Left renal pelvis (tissue), 4 donors: ENCODE measurements at places on chromosomes 11 and 22.

DNA sequence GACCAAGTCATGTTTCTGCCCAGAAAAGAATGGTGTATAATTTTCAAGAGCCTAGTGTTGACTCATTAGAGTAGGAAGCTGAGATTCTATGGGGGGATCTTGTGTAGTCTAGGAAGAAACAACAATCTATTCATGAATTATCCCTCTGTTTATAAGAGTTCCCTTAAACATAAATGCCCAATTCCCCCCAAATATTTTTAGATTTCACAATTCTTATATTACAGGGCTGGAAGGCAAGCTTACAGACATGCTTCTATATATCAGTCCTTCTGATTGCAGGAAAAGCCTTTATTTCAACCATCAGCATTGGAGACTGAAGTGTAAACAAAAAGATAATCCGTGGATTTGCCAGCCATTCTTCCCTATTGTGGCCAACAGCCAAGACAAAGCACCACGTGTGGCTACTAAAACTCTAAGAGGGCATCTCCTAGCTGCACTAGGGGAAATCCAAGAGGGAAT lies 71.4 kb downstream of the NAT10 start:
- no peak for DNase-seq

- DNase-seq = no peak
Observed at GRCh38 chr11:117824571-117825537, at the start of gene FXYD2. Gene FXYD2, minus strand, starts transcription at chr11:117824744. Its CDS starts 66 bp downstream, at chr11:117824678.

DNA sequence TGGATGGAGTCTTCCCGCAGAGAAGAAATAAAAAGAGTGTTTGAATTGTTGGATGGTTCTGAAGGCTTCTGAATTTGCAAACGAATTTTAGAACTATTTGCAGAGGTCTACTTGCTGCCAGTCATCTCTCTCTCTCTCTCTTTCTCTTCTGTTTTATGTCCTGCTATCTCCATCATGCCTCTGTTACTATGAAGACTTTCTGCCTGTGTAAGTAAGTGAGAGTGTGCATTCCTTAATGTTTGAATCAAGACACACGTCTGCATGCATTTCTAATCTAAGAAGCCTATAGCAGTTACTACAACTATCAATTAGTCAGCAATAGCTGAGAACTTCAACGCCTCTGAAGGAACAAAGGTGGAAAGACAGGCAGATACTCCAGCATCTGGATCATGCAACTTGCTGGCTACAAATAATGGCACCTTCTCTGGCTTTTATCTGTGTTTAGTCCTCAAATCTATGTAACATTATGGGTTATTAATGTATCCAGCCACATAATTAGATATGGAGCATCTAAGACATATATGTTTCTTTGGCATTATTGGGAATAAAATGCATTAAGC lies 191.5 kb upstream of the BLID start:
- DNase-seq = no peak

- no peak for DNase-seq
Observed at GRCh38 chr22:46418827-46419226, 83.3 kb downstream of the TRMU start.

GRCh38 chr22:30902496-30903357 lies 65.8 kb downstream of the MORC2 start:
- no peak for DNase-seq

DNA sequence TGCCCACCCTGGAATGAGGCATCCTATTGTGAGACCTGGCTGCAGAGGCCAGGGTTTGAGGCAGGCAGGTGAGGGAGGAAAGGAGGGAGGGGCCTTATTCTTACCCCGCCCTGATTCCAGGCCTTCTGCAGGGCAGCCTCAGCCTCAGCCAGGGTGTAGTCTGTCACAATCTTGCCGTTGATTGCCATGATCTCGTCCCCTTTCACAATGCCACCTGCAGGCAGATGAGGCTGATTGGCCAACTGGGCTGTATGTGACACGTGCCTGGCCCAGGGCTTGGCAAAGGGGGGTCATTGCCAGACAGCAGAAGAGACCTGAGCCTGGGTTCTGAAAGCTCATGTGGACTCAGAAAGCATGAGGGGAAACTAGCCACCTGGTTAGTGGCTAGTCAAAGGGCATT lies 21.4 kb upstream of the ABCC8 start:
- DNase-seq = no peak

DNA sequence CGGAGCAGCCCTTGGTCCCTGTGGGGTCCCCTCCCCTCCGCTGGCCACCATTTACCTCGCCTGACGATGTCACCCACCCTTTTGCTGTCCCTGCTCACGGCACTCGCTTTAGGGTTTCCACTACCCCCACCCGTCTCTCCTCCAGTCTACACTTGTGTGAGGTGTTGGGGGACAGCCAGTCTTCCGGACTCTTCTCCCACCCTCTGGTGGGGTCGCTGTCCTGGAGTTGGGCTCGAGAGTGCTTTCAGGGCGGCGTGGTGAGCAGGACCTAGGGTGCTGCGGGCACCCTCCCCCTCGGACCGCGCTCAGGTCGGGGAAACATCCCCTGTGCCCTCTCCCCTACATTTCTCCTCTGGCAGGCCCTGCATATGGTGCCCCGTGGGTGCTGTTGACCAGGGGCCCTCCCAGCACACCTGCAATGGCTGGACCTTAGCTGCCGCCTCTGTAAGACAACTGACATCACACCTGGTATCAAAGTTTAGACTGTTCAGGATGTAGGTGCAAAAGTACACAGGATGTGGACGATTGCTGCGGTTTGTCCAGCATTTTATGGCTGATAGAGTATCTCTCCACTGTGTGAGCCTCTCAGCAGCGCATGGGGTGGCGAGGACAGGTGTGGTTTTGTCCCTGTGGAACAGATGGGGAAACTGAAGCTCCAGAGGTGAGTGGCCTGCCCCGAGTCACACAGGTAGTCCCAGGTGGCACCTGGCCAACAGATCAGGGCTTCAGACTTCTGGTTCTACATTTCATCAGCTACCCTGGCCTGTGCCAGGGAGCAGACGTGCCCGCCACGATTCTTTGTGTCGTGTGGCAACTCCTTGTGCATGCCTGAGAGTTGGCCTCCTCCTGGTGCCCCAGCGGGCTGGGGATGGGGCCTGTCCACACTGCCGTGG lies 1.2 kb downstream of the GRK2 start:
- no peak for DNase-seq

DNA sequence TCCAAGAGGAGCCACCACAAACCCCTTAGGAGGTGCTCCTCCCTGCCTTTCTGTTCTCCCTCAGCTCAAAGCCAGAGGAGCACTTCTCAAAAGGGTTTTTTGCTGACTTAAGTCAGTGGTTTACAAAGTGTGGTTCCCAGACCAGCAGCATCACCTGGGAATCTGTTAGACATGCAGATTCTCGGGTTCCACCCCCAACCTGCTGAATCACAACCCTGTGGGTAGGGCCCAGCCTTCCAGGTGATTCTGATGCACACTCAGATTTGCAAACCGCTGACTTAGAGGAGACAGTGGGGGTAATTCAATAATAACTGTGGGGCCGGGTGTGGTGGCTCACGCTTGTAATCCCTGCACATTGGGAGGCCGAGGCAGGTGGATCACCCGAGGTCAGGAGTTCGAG lies 22.8 kb downstream of the CREB3L1 start:
- DNase-seq = no peak

DNA sequence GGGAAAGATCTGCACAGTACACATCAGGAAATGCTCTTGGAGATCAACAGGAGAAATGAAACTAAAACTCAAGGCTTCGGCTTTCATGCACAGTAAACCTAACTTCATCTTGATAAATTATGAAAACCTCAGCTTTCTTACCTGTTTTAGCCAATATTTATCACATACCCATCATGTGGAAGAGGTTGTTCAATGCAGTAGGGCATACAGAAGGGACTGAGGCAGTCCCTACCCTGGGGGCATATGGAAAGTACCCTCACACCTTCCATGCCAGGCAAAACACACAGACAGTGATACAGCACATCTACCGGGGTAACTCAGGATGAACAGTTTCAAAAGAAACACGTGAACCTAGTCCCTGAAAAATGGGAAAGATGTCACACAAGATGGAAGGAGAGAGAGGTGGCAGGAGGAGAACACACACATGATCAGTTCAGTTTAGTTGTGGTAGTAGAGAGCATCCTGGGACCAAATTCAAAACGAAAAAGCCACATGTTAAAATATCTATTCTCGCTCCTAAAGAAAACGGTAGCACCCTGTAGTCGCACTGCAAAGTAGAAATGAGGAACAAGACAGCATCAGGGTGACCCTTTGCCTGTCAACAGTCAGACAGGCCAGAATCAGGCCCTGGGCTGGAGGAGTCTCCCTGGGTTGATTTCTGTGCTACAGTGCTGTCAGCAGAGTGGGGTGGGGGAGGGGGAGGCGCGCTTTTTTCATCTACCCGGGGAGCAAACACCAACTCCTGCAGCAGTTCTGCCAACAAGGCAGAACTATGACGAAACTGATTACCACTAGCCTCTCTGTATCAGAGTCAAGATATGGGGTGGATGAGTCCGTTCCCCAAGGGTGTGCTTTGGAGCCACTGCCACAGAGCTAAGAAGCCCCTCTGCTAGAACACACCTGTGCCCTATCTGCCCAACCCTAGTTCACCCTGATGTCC lies 1.3 kb downstream of the HIRA start:
- no peak for DNase-seq

GRCh38 chr11:78567209-78567608 lies 7.5 kb downstream of the NARS2 start:
- DNase-seq = no peak

DNA sequence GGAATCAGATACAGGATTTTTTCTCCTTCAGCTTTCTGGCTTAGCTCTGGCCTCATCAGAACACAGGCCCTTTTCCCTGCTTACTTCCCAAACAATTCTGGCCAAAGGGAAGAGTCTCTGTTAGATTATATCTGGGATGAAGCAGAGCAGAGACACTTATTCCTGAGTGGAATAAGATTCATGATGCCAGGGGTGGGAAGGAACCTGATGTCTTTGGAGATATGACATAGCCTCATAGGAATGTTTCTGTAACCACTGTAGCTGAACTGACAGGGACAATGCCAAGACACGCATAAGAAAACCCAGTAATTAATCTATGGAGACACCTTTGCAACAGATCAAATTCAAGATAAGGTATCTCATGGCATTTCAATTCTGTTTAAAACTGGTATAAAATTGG lies 177.1 kb upstream of the RAG2 start:
- DNase-seq = no peak

DNA sequence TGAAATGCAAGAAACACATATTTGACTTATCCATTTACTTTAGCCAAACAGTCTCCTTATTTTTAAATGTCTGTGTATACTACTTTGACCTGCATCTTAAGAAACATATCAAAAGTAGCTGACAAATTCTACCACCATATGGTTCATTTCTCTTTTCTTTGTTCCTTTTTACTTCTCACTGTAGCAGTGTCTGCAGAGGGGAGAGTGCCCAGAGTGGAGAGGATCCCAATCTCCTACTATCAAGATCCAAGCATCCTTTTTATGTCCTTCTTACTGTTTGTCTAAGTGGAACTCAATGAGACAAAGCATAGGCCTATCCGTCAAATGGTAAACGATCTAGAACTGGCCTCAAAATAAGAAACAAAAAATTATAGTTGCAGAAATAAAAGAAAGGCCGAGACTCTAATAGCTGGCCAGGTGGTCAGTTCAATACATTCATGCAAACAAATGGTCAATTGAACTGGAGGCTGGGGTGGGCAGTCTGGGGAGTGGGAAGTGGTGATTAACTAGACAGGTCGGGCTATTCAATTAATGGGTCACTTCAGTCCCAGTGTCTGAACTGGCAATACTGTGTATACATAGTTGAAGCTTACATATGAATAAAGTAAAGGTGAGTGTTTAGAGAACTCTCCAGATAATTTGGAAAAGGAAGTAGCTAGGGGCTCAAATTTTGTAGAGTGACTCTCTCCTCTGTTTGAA lies 149.1 kb downstream of the MAML2 start:
- DNase-seq = no peak

DNA sequence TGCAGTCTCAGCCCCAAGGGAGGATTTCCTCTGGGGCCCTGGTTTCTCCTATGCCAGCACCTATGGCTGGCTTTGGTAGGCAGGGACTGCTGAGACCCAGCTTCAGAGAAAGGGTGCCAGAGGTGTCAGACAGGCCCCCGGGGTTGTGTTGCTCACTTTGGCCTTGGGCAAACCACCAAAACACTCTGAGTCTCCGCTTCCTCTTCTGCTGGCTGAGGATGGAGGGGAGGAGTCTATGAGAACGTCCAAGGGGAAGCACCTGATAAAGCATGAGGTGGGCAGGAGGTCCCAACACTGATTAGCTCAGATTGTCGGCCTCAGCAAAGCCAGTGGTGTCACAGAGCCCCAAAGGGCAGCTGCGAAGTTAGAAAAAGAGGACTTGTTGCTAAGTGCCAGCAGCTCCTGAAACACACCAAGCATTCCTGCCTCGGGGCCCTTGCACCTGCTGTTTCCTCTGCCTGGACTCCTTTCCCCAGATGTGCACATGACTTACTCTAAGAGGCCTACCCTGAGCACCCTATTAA lies 10.5 kb downstream of the SMTNL1 start:
- no peak for DNase-seq

DNA sequence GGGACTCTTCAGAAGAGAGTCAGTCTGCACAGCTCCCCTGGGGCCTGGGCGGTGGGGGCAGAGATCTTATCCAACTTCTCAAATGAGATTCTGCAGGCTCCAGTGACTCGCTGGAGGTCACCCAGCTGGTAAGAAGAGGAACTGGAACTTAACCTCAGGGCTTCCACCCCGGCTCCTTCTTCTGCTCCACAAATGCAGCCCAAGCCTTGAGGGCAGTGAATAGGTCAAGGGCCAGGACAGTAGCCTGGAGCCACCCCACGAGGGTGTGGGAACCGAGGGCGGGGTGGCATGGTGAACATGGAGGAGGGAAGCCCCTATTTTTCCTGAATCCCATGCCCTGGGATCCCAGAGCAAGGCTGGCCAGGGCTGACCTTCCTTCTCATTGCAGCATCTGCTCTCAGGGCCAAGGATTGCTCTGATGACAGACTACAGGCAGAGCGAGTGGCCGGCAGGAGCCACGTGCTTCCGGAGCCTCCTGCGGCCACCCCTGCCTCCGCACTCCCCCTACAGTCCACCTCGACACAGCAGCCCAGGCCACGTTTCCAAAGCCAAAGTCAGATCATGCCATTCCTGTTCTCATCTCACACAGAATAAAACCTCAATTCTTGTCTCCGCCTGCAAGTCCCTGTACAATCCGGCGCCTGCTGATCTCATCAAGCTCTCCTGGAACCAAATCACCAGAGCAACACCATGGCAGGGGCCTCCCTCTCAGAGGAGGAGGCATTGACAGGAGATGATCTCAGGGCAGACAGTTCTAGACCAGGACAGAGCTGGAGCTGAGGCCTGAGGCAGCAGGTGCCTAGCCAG lies 21.1 kb upstream of the UPK3A start:
- no peak for DNase-seq

GRCh38 chr11:133162227-133162626 lies 370.1 kb downstream of the OPCML start:
- no peak for DNase-seq

DNA sequence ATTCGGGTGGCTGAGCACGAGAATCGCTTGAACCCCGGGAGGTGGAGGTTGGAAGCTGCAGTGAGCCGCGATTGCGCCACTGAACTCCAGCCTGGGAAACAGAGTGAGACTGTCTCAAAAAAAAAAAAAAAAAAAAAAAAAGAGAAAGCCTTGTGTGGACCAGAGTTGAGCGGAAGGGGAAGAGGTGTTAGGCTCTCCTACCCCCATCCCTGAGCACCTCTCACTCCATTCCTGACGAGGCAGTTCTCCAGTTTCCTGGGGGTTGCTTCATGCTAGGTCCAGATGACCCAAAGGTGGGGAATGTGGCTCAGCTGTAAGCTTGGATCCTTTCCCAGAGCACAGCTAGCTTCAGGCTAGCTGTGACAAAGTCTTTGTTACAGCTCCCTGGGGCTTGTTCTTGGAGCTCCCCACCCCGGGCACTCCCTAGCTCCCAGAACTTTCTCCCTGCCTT lies 8.8 kb upstream of the DNAL4 start:
- no peak for DNase-seq
